NCI-H187 (cell line): ENCODE measurements at places on chromosomes 6 and 20.

DNA sequence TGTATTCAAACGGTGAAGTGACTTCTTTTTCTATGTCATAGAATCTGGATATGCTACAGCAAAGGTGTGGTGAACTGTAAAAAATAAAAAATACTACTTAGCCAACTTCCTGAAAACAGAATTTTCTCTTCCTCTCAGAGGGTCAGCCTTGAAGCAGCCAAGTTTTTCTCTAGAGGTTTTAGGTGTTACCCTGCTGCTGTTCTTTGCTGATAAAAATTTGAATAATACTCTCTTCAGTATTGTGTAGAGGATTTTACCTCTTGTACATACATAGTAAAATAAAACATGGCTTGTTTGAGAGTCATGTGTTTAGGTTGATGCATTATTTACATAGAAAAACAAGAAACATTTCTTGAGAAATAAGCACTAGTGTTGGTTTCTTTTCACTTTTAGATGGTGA is 458.4 kb downstream of the TBC1D32 start:
- DNase-seq, result no peak

- DNase-seq, result peak; percentile 43
Observed at GRCh38 chr6:113626475-113626874, 230.7 kb upstream of the MARCKS start.

DNA sequence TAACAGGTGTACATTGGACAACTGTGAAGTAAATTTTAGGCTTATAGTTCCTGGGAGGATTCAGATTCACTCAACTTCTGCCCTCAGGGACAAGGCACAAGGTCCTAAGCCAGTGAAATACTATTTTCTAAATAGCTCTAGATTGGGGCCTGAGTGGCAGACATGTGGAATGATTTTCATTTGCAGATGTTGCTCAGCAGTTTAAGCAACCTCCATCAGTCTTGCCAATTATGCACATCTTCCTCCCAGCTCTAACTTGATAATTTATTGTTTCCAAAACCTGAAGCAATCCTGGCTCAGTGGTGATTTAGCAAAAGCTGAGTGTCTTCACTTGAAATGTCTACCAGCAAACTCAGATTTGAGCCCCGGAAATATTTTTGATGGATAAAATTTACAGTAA is 116.2 kb downstream of the SCP2D1 start:
- DNase-seq, result no peak

DNA sequence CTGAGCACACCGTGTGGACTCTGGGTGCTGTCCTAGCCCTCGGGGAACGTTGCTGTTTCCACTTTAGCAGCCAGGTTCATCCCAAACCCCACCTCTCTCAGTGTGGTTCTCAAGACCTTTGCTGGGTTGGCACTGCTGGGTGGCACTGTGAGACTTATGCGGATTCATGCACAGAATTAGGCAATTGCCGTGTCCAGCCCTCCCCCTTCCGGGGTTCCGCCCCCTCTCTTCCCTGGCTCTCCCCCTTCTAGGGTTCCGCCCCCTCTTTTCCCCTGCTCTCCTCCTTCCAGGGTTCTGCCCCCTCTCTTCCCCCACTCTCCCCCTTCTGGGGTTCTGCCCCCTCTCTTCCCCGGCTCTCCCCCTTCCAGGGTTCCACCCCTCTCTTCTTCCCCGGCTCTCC is 39.8 kb upstream of the SLCO4A1 start:
- DNase-seq, result no peak

GRCh38 chr20:53463101-53463972 is 130.3 kb downstream of the ZNF217 start:
- DNase-seq, result no peak

- DNase-seq, result no peak
Observed at GRCh38 chr6:82372656-82373055, 9.0 kb downstream of the TPBG start.
